ENCODE measurements at places on chromosomes 3 and 15.

- DNase-seq: no peak
These were observed at the start of gene PLXND1 for GRCh38 chr3:129606636-129607390. TSS of gene PLXND1 (minus strand) at chr3:129606676. CDS start at chr3:129606639, 37 bp downstream.

GRCh38 chr3:125403789-125404188 lies 28.7 kb upstream of the ZNF148 start:
- DNase-seq: no peak

- no peak for DNase-seq
These were observed 130.8 kb downstream of the VPS8 start for GRCh38 chr3:184942735-184943134.

DNA sequence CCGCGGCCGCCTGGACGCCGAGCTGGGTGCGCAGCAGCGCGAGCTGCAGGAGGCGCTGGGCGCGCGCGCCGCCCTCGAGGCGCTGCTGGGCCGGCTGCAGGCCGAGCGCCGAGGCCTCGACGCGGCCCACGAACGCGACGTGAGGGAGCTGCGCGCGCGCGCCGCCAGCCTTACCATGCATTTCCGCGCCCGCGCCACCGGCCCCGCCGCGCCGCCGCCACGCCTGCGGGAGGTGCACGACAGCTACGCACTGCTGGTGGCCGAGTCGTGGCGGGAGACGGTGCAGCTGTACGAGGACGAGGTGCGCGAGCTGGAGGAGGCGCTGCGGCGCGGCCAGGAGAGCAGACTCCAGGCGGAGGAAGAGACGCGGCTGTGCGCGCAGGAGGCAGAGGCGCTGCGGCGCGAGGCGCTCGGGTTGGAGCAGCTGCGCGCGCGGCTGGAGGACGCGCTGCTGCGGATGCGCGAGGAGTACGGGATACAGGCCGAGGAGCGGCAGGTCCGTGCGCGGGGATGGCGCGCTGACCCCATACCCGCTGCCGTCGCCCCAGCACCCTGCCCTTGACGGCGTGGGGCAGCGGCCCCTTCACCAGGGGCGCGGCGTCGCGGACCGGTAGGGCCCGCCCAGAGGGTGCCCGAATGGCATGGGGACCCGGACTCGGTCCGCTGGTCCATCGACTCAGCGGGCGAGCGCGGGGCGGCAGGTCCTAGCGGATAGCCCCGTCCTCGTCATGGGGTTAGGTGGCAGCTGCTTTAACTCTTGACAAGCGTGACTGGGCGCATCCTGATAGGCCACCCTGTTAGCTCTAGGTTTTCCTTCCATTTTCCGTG lies 848 bp downstream of the SYNM start:
- no peak for DNase-seq

- no peak for DNase-seq
These were observed 122.3 kb downstream of the EFHB start for GRCh38 chr3:19811689-19812088.

DNA sequence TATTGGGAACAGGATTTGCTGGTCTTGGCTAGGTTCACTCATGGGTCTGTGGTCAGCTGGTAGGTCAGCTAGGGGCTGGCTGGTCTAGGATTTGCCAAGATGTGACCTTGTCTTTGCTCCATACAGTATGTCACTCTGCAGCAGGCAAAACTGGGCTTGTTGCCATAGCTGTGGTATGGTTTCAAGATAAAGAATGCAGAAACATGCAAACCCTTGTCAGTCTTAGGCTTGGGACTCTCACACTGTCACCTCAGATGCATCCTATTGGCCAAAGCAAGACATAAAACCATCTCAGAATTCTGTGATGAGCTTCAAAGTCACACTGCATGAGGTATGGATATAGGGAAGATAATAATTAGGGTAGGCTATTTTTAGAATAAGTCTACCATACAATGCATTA lies 66.6 kb upstream of the TBC1D5 start:
- no peak for DNase-seq

DNA sequence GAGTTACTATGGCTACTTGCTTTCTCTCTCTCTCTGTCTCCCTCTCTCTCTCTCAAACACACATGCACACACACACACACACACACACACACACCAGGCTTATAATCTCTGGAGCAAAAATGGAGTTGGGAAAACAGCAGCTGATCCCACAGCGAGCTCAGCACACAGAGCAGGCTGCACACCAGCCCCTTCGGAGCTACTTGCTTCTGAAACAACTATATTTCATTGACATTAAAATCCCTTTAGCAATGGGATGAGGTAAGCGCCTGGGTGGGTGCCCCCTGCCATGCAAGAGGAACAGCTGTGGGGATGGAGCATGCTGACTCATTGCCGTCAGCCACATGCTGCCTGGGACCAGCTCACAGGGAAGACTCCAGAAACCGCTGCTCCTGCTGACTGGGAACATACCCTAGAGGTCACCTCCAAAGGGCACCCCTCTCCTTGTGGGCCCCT lies 45.7 kb downstream of the B3GNT5 start:
- DNase-seq: no peak

GRCh38 chr3:184132945-184133344 lies 2.2 kb upstream of the EIF2B5 start:
- DNase-seq: no peak

All from stimulated activated CD8-positive, alpha-beta memory T cell treated with anti-CD3 and anti-CD28 coated beads, Interleukin-7, amount 100 ng/mL, for 4 hours (primary cell).